ENCODE measurements at places on chromosomes 3 and 15.

DNA sequence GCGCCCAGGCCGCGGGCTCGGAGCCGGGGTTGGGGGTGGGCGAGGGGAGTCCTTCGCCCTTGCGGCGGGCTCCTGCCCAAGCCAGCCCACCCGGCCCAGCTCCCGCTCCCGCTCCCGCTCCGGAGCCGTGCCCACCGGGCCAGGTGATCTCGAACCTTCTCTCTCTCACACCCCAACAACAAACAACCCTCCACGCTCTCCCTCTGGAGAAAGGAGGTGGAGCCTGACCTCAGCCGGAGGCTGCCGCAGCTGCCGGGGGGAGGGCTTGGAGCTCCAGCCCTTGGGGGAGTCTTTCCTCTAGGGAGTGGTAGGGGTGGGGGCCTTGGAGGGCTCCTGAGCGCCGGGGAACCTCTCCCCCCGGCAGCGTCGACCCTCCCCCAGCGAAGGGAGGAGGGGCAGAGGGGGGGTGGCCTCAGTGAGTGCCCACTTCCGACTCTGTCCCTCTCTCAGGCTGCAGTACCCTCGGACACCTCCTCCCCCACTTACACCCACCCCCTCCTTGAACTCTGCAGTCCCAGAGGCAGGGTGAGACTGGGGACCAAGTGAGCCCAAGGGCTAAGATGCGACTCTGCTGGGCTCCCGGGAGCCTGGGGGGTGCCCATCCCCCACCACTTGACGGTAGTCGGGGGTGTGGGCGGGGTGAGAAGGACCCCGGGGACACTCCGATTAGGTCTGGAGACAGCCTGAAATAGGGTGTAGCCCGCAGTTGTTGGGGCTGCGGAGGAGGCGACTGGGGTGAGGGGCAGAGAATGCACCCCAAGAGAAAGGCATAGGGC is 4.4 kb upstream of the BAHD1 start:
- no peak for DNase-seq

DNA sequence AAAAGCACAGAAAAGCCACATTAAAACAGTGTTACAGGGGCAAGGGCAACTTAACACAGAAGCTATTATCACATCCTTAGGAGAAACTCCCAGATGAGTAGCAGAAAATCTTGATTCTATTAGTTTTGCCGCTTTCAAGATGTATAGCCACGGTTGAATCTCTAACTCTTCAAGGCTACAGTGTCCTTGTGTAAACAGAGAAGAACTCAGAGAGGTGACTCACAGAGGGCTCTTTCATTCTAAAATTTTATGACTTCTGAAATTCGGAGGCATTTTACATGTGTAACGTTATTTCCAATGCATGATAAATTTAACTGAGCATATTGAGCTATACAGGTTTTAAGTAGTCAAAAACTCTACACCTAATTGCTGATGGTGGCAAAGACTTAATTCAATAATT is 846.6 kb downstream of the GBE1 start:
- DNase-seq, result no peak

DNA sequence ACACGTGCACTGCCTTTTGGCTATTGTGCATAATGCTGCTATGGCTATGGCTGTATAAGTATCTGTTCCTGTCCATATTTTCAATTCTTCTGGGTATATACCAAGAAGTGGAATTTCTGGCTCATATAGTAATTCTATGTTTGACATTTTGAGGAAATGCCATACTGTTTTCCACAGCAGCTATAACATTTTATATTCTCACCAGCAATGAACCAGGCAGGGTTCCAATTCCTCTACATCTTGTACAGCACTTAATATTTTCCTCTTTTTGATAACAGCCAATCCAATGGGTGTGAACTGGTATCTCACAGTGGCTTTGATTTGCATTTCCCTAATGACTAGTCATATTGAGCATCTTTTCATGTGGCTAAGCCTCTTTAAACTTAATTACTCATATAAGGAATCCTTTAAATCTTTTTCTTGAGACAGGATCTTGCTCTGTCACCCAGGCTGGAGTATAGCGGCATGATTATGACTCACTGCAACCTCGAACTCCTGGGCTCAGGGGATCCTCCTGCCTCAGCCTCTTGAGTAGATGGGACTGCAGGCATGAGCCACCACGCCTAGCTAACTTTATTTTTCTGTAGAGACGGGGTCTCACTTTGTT is 38.1 kb upstream of the IGDCC4 start:
- no peak for DNase-seq

GRCh38 chr15:68515371-68516095 is 63.3 kb upstream of the CORO2B start:
- no peak for DNase-seq

GRCh38 chr3:142916605-142917004 is 27.7 kb upstream of the PCOLCE2 start:
- no peak for DNase-seq

GRCh38 chr3:12179441-12179840 is 20.7 kb upstream of the TIMP4 start:
- no peak for DNase-seq

DNA sequence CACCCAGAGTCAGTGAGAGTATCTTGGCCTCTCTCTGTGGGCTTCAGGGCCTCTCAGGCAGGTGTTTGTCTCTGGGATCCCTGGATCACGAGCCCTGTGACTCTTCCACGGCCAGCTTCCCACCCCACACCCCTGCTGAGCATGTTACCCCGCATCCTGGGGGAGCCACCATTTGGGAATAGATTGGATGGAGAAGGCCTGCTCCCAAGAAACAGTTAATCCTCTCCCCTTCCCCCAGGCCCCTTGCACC is 15.5 kb upstream of the SRP14 start:
- DNase-seq, result no peak

DNA sequence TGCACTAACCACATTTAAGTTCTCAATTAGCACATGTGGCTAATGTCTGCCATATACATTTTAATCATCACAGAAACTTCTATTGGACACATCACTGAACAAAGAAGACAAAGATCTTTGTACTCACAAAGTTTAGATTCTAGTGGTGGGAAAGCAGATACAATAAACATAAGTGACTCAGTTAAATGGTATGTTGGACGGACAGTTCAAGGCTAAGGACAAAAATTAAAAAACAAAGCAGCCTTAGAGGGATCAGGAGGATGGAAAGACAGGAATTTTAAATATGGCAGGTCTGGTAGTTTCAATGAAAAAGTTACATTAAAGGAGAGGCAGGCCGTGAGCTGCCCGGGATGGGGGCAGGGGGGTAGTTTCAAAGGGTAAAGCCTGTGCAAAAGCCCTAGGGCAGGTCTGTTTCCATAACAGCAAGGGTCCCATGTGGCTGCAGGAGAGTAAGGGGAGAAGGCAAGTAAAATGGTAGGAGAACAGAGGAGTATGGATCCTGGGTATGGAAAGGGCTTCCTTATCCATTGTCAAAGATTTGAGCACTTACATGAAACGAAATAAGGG is 220.7 kb downstream of the FHIT start:
- no peak for DNase-seq

DNA sequence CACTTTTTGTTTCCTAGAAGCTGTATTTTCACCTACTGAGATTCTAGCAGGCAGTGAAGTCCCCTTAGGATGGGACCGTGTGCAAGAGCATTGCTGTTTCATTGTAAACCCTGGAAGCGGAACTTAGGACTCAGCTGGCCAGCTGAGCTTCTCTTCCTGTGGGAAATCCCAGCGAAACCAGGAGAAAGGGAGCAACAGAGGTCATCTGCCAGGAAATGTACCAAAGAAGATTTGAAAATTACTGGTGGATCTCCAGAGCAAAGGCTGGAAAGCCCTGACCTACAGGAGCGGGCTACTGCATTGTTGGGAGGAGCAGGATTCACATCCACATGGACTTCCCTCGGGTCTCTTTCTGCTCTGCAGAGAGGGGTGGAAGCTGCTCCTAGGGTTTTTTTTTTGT is 7.6 kb upstream of the ADPRH start:
- DNase-seq, result no peak

GRCh38 chr3:104132566-104133403 is 1233.9 kb upstream of the ALCAM start:
- DNase-seq, result no peak

GRCh38 chr3:133384331-133385027 is 15.4 kb upstream of the BFSP2 start:
- no peak for DNase-seq

DNA sequence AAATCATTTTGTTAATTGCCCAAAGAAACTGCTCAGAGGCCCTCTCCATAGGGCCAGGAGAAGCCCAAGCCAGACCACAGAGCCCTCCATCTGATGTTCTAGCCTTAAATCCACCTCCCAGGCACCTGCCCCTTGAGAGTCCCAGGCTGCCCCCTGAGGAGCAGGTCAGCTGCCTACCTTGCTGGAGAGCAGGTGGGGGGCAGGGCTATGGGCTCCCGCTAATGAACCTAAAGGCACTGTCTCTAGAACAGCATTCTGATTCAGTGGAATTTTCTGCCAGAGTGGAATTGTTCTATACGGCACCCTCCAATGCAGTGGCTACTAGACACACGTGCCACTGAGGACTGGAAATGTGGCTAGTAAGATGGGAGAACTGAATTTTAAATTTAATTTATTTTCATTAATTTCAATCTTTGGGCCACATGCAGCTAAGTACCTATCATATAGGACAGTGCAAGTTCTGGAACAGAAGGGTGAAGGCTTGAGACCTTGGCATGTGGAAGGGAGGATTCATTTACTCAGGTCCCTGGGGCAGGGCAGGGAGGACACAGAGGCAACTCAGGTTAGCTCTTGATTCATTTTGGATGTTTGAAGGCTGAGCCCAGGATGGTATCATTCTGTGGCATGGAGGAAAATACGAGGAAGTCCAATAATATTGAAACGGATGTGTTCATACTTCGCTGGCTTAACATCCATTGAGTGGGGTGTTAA is 11.4 kb downstream of the AMOTL2 start:
- DNase-seq, result no peak

GRCh38 chr3:148698190-148698810 is 597 bp downstream of the AGTR1 start:
- DNase-seq, result no peak

GRCh38 chr3:148922467-148922866 is 57.4 kb downstream of the CPA3 start:
- no peak for DNase-seq

- no peak for DNase-seq
Observed at GRCh38 chr3:49805367-49805782, 2.3 kb downstream of the INKA1 start.

DNA sequence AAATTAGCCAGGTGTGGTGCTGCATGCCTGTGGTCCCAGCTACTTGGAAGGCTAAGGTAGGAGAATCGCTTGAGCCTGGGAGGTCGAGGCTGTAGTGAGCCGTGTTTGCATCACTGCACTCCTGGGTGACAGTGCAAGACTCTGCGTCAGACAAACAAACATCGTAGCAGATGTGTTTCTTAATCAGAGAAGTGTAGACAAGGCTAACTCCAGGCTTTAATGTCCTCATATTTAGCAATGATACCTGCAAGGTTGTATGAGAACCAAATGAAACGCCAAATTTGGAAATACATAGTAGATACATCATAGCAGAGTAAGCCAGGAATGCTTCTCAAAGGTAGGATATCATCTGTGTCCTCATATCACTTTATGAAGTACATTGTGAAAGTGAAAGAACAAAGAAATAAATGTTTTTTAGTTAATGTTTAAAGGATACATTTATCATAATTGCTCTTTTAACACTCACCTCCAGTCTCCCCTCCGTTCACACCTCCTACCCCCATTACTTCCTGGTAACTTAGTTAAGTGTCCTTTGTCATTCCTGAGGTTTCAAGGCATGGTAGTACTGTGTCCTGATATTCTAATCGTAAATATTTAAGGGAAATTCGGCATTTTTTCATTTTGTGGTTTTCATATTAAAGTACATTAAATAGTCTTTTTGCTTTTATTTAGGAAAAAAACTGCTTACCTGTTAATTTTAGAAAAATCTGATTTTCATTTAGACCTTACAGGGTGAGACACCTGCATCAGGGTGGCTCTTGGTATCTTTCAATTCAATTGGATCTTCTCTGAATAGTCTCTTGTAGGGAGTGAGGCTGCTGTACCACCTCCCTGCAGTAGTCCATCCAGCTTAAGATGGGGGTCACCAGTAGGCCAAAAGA is 96.1 kb downstream of the OPA1 start:
- DNase-seq, result no peak

DNA sequence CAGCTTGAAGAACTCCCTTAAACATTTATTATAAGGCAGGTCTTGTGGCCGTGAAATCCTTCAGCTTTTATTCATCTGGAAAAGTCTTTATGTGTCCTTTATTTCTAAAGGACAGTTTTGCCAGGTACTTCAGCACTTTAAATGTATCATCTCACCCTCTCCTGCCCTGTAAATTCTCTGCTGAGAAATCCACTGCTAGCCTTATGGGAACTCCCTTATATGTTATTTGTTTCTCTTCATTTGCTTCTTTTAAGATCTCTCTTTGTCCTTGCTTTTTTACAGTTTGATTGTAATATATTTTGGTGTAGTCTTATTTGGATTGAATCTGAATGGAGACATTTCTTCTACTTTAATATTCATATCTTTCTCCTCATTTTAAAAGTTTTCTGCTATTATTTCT is 86.7 kb upstream of the RBMS3 start:
- DNase-seq, result no peak

- no peak for DNase-seq
Observed at GRCh38 chr3:42593635-42594034, 3.0 kb downstream of the SS18L2 start.

- no peak for DNase-seq
Observed at GRCh38 chr3:56469141-56469540, 874 bp upstream of the ERC2 start.

DNA sequence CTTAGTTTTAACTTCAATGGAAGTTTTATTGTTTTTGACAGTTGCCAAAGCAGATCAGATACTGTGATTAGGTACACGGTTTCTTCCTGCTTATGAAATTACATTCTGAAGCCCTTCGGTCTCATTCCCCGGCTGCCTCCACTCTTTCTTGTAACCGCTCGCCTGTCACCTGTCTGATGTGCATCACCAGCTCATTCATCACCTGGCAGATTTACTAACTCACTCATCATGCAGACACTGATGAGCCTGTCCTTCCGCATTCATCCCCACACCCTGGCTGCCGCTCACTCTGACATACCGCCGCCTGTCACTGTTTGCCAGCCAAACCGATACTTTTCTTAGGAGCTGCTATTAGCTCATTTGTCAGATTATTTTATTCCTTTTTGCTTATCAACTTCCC is 82.8 kb upstream of the NSMCE3 start:
- no peak for DNase-seq

- no peak for DNase-seq
Observed at GRCh38 chr3:56838448-56838847, 36.7 kb upstream of the ARHGEF3 start.

DNA sequence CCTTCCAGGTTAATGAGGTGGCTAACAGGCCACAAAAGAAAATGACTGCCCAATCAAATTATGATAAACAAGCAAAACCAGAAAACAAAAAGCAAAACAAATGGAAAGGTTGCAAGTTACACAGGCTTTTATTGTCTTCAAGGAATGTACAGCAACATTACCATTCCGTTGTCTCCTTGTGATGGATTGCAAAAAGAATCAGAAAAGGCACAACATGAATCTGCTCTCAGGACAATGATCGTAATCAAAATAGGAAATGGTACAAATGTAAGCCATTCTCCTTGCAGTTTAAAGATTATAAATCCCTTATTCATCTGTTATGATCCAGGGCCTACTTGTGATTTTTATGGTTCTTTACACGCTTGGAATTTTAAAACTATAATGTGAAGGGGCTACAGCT is 125.8 kb downstream of the ECT2 start:
- no peak for DNase-seq

Data from effector memory CD4-positive, alpha-beta T cell (primary cell).